Fibroblast of skin of left quadriceps (primary cell): ENCODE measurements at places on chromosomes 16 and 17.

- no peak for DNase-seq
These were observed 55.5 kb downstream of the OTOA start for GRCh38 chr16:21719283-21719682.

DNA sequence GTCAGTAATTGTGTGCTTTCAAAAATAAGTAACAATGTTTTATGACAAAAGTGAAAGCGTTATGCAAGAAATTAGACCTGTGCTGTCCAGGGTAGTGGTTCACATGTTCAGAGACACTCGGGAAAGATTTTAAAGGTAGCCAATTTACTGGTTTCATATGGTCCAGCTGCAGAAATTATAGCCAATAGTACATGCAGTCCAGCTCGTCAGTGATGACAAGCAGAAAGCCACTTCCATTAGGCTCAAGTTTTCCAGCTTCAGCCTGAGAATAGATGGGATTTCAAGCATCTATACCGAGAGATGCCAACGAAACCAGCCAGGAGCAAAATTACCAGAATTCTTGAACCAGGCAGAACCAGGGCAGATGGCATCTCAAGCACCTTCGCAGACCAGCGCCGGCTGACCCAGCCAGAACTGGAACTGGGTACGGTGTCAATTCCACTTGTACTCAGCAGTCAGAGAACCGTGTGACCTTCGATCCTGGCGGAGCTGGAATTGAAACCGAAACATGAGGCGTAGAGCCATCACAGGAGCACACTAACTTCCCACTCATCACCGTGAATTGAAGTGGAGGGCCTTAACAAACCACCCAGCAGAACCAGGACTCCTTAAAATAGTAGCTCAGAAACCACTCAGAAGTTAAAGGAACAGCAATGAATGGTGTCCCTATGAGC, 207.9 kb upstream of the HSBP1 start:
- DNase-seq = no peak

DNA sequence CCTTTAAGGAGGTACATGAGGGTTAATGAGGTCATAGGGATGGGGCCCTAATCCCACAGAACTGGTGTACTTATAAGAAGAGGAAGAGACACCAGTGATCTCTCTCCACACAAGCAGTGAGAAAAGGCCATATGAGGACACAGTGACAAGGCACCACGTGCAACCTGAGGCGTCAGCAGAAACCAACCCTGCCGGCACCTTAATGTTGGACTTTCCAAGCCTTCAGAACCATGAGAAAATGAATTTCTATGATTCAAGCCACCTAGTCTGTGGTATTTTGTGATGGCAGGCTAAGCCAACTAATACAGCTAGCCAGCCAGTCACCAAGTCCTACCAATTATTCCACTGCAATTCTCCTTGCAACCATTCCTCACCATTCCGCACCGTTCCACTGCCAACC, 39.5 kb downstream of the COPRS start:
- DNase-seq = no peak

DNA sequence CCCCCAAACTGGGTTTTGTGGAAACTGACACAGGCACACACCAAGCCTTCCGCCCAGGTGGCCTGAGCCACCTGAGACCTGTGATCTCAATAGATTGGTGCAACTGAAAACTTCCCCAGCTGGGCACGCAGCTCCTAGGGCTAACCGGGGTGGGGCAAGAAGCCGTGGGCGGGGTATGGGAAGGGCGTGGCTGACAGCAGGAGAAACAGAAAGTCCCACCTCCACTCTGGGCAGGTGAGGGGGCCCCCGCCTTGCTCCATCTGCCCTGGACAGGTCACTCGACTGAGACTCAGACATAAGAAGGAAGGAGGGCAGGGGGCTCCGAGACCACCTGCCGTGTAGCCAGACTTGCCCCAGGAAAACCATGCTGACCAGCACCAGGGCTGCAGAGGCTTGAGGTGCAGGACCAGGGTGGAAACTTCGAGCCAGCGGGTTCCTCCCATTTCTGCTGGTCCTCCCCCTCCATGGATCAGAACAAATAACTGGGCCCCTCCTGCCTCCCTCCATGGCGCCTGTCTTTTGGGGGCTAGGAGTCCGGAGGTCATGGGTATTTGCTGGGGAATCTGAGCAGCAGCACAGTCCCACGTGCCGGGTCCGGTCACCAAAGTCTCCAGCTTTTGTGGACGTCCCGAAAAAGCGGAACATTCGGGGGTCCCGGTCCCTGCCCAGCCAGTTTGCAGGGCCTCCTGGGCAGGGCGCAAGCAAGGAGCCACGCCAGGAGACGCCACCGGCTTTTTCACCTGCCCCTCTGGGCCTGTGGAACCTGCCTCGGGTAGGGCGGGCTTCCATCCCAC, 1.3 kb downstream of the TIMP2 start:
- DNase-seq = no peak

DNA sequence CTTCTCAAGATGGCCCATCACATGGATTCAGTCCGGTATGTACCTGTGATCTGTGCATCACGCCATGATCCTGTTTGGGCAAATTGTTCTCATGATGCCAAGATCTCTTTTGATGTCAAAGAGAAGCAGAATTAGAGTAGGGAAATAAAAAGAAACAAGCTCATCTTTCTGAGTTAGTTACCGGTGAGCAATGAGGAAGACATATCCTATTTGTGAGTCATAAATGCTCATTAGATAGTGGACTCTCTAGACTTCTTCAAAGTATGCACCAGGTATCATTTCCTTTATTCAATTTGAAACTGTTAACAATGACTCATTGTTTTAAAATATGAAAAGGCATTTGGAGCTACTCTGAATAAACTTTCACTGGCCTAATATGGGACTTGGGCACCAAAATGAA, 8.0 kb upstream of the KRTAP4-12 start:
- no peak for DNase-seq

GRCh38 chr16:17307504-17307903, 163.3 kb downstream of the XYLT1 start:
- no peak for DNase-seq

DNA sequence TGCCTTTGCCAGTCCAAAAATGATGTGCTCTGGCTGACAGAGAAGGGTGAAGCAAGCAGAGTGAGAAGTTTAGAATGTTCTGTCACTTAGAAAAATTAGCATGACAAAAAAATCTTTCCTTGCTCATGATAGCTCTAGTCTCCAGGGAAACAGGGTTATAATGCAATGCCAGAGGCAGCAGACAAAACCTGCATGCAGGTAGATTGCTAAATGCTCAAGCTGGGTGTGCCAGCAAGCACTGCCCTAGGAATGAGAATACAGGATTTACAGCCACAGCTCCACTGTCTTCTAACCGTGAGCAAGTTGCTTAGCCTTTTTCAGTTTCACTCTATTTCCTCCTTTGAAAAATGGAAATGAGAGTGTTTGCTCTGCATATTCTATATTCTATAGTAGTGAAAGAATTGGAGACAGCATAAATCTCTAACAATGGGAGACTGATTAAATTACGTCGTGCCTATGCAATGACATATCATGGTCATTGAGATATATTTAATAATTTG, 516.6 kb upstream of the C16orf82 start:
- DNase-seq = no peak

GRCh38 chr17:33124871-33125551, 133.4 kb downstream of the SPACA3 start:
- no peak for DNase-seq

GRCh38 chr17:73797594-73798110, 153.4 kb upstream of the SDK2 start:
- DNase-seq = no peak

- DNase-seq = no peak
These were observed 20.5 kb upstream of the ITGA3 start for GRCh38 chr17:50035421-50035879.
